T-cell (primary cell): ENCODE measurements at places on chromosomes 4 and X. TPM values are rescaled to one million over a fixed set of nuclear protein-coding genes. Genes with fewer than 3 reads are reported as not detected.

TTC29 gene
- total RNA-seq, result not detected

SHROOM3 gene
- total RNA-seq, result 1.1 TPM

- no peaks in the 10 kb centered on the region for H3K4me1 ChIP-seq
- no peaks in the 10 kb centered on the region for H3K36me3 ChIP-seq
These were observed 954.9 kb upstream of the FTHL17 start for GRCh38 chrX:32026772-32027171.

GRCh38 chr4:24979554-24979953 lies 51.2 kb downstream of the LGI2 start:
- H3K4me1 ChIP-seq, result peaks cover 8% of the 10 kb centered on the region
- no peaks in the 10 kb centered on the region for H3K27me3 ChIP-seq
- H3K27ac ChIP-seq, result no peak overlapping the region
- DNase-seq, result no peak

DNA sequence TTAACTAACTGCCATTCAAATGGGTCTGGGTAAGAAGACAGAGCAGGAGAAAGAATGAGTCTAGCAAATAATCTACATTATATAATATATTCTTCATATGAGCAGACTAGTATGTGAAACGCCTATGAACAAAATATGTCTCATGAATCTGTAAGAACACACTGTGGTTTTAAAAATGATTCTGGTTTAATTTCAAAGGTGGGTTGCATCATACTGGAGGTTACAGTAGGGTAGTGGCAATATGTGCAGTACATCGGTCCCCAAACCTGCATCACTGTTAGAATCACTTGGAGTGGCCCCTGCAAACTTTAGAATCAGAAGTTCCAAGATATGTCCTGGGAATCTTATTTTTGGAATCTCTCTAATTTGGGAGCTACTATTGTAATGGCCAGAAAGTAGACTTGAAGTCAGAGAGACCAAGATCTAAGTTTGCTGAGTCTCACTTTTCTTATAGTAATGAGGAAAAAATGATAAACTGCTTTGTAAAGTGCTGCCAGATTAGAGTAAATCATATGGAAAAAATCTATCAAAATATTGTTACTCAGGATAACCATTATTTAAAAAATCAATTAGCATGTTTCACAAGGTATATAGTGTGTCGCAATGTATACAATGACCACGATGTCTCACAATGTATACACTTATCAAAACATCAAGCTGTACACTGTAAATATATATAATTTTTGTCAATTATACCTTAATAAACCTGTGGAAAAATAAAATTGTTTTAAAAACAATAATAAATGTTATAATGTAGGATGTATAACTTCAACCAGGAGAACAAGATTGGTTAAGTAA lies 37.9 kb upstream of the ARSJ start:
- no peaks in the 10 kb centered on the region for H3K36me3 ChIP-seq
- H3K27ac ChIP-seq, result no peak overlapping the region
- no peaks in the 10 kb centered on the region for H3K27me3 ChIP-seq
- H3K4me1 ChIP-seq, result no peaks in the 10 kb centered on the region

GRCh38 chr4:10108818-10109783 lies 7.5 kb downstream of the WDR1 start:
- no peak overlapping the region for H3K4me3 ChIP-seq
- peaks cover 33% of the 10 kb centered on the region for H3K36me3 ChIP-seq
- no peak for DNase-seq
- peak overlapping the region; percentile 64 for H3K27ac ChIP-seq

DNA sequence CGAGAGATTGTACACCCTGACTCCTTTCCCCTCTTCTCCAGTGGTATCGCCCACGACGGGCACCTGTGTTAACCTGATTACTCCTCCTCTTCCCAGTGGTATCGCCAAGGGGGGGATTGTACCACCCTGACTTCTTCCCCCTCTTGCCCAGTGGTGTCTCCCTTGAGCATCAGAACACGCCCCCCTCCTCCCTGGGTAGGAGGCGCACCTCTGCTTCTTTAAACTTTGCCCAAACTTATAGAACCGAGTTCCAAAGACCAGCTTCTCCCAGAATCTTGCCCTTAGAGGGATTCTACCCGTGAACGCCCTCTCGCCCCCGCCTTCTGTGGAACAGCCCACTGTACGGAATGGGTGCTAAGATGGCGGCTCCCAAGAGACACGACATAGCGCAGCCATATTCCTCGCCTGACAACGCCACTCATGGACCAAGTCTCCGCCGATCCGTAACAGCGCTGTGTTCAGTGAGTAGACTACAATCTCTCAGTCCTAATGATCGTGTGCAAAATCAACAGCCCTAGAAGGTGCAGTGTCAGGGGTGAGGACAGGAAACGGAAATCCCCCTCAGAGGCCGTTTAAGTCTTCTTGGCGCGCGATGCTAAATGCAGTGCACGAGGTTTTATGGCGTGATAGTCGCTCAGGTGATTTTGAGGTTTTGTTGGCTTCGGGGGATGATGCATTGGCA lies 4.2 kb upstream of the ZNF157 start:
- DNase-seq, result peak; percentile 70
- peak overlapping the region; percentile 79 for H3K27ac ChIP-seq
- H3K36me3 ChIP-seq, result no peaks in the 10 kb centered on the region
- H3K4me3 ChIP-seq, result peak overlapping the region; percentile 68
- H3K4me1 ChIP-seq, result no peaks in the 10 kb centered on the region

GRCh38 chr4:71240094-71240493 lies 98.7 kb upstream of the SLC4A4 start:
- H3K4me1 ChIP-seq, result no peaks in the 10 kb centered on the region
- H3K27me3 ChIP-seq, result no peaks in the 10 kb centered on the region
- no peak for DNase-seq
- H3K27ac ChIP-seq, result no peak overlapping the region
- H3K36me3 ChIP-seq, result no peaks in the 10 kb centered on the region

- no peaks in the 10 kb centered on the region for H3K36me3 ChIP-seq
- no peaks in the 10 kb centered on the region for H3K27me3 ChIP-seq
- H3K27ac ChIP-seq, result peak overlapping the region; percentile 98
These were observed 680 bp upstream of the ASMTL start for GRCh38 chrX:1453395-1453783.

GRCh38 chr4:8202108-8203051 lies 3.3 kb downstream of the SH3TC1 start:
- H3K4me1 ChIP-seq, result peaks cover 62% of the 10 kb centered on the region
- no peak for DNase-seq
- H3K36me3 ChIP-seq, result peaks cover 2% of the 10 kb centered on the region

DNA sequence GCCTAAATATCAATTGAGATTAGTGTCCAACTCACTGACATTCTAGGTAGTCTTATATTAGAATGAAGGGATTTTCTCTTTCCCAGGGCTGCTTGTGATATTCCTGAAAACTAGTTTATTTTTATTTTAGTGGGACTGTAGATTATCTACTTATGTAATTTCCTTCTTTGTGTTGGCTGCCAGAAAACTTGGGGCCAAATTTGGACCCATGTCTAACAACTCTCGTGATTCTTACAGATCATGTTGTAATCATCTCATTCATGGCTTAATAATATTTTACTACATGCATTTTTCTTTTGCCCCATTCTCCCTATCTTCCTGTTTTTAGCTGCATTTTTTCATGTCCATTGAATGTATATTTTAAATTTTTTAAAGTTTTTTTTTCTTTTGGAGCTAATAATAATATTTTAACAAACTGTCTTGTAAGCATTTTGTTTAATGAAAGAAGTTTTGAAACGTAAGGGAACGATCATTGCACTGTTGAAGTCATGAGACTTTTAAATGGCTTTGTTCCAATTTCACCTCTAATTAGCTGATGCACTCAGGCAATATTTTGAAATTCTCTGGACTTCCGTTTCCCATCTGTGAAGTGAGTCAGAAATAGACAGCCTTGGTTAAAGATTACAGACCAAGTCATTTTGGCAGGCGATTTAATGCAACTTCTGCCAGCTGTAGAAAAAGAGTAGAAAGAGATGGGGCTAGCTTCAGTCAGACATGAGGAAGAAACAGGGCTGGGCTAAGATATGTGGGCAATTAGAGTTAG lies 14.3 kb upstream of the TDO2 start:
- H3K36me3 ChIP-seq, result no peaks in the 10 kb centered on the region
- H3K4me3 ChIP-seq, result no peak overlapping the region
- no peaks in the 10 kb centered on the region for H3K27me3 ChIP-seq
- H3K4me1 ChIP-seq, result no peaks in the 10 kb centered on the region

- H3K36me3 ChIP-seq, result peaks cover 13% of the 10 kb centered on the region
- H3K4me1 ChIP-seq, result no peaks in the 10 kb centered on the region
- no peak for DNase-seq
- H3K27ac ChIP-seq, result no peak overlapping the region
- H3K27me3 ChIP-seq, result no peaks in the 10 kb centered on the region
These were observed 36.0 kb upstream of the SPON2 start for GRCh38 chr4:1208266-1208961.
